SJSA1 (cell line): ENCODE measurements at places on chromosomes 6 and 20. TPM values are rescaled to one million over a fixed set of nuclear protein-coding genes. Genes with fewer than 3 reads are reported as not detected.

DEFB123 gene
- not detected in 2 replicates for total RNA-seq

DNA sequence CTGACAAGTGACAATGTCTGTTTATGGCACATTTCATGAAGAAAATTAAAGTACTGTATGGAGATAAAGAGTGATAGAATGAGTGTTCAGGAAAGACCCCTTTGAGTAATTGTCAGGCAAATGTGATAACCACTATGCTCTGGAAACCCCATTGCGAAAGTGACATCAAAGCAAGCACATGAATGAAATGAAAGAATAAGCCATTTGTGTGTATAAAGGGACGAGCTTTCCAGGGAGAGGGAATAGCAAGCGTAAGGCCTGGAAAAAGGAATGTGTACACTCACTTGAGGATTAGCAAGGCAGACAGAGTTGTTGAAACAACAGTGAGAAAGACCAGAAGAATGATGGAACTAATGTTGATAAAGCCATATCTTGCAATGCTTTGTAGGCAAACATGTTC, 490.0 kb downstream of the GRIK2 start:
- no peak for DNase-seq

DNA sequence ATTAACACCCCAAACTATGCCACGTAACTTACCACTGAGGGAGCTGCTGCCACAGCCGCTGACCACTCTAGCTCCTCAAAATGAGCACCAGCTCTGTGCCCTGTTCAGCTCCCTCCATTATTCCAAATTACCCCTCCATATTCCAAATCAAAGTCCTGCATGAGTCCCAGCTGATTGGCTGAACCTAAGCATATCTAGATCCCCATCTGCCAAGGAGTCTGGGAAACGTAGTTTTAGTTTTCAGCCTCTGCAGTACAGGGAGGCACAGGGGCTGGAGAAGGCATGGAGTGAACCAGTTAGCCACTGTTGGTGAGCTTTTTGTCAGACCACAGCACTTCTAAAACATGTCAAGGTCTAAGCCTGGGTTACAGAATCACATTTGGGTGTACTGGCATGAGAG, 15.9 kb downstream of the UNC5CL start:
- no peak for DNase-seq

DNA sequence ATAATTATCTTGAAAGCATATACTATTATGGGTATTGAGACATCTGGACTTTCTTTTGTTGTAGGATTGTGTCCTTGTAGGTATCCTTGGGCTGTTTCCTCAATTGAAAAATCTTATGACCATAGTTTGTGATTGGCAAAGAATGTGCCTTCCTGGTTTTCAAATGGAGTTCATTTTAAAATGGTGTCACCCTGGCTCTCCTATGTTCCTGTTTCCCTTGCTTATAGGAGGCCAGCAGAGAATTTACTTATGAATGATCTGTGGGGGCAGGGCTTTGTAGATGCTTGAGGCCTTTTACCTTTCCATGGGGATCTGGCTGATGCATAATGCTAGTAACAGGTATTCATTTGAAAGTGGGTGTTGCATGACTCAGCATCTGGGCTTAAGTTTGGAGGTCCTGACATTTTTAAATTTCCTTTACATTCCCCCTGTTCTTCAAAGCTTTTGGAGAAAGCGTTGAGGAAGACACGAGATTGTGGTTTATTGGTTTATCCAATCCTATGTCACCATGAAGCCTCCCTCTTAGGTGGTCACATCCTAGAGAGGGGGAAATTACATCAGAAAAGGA, 135.0 kb upstream of the PROKR2 start:
- no peak for DNase-seq

OR2B6 gene
- total RNA-seq: not detected in 2 replicates

GRCh38 chr6:89208551-89208950, 8.6 kb downstream of the GABRR1 start:
- DNase-seq: no peak

- peak; percentile 42 for DNase-seq
Observed at GRCh38 chr6:166786704-166787293, 159.7 kb upstream of the RPS6KA2 start.

- DNase-seq: peak; percentile 47
Observed at GRCh38 chr6:80767808-80768207, 661.3 kb downstream of the BCKDHB start.

GRCh38 chr6:129209355-129209754, 326.4 kb downstream of the LAMA2 start:
- DNase-seq: no peak

- DNase-seq: no peak
Observed at GRCh38 chr20:3312940-3313682, 74.1 kb upstream of the SLC4A11 start.
